ENCODE measurements at places on chromosomes 4 and X.

DNA sequence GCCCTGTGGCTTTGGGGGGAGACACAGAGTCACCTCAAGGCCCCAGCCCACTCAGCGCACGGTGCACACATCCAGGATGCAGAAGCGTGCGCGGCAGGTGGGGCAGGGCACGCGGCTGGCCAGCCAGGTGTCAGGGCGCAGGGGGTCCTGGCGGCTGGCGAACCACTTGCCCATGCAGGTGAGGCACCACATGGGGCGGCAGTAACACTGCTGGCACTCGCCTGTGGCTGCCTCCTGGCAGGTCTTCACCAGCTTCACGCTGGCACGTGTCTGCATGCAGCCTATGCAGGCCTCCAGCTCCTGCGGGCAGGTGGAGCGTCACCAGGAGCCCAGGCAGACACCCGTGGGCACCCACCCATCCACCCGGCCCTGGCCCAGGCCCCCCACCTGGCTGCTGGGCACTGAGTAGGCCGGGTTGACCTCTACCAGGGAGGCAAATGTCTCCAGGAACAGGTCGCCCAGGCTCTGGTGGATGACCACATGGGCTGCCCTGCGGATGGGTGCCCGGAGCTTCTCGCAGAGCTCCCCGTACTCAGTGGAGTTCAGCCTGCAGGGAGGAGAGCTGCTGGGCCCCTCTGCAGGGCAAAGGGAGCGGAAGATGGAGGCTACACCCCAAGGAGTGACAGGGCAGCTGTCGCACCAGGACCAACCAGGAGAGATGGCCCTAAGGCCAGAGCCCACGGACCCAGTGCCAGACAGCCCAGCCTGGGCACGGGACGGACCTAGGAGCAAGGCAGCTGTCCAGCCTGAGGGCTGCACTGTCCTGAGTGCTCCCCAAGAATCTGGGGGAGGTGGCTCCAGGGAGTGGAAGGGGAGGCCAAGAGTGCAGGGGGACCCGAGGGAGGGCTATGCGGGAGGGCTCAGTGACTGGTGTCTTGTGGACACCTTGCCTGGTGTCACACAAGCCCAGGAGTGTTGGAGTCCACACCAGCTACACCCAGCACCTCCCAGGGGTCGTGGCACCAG is 3.7 kb downstream of the TMEM129 start:
- peak; percentile 87 for DNase-seq

- DNase-seq, result no peak
These were observed 36.5 kb downstream of the SH3RF1 start for GRCh38 chr4:169234137-169234855.

GRCh38 chr4:68373513-68373912 is 23.6 kb upstream of the YTHDC1 start:
- no peak for DNase-seq

DNA sequence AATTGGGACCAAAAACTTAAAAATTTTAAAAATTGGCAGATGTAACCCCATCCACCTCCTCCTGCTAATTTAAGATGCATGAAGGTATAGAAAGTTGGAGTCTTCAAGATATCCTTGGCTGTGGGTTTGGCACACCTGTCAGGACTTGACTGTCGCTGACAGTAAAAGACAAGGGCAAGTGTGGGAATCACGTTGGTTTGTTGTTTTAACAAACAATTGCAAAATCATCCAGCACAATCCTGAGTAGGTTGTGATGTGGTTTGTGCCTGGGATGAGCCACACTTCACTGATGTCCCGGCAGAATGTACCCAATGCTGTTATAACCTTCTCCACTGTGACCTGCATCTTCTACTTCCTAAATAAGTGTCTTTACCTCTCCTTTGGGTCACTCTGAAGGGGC is 24.0 kb downstream of the HOPX start:
- DNase-seq, result no peak

DNA sequence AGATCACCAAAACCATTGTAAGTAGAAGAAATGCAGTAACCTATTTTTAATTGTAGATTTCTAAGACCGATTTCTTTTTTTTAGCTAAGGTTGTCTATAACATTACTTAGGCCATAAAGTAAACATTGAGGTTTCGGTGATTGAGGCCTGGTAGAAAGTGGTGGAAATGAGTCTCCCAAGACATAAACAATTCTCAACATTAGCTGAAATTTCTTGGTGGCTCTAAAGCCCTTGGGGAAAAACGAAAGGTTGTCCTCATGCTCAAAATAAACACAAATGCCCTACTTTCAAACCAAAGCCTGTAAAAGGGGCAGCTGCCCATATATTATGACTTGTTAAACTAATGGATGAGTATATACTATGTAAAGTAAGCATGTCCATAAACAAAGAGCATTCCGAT is 98.8 kb downstream of the SCFD2 start:
- DNase-seq, result no peak

GRCh38 chr4:53583513-53583912 is 7.8 kb downstream of the LNX1 start:
- DNase-seq, result no peak

GRCh38 chrX:68146054-68146453 is 287.2 kb downstream of the OPHN1 start:
- DNase-seq, result no peak

- DNase-seq, result no peak
These were observed 52.9 kb downstream of the CRLF2 start for GRCh38 chrX:1159548-1159947.

GRCh38 chr4:1302159-1302558 is 12.5 kb downstream of the MAEA start:
- DNase-seq, result no peak

DNA sequence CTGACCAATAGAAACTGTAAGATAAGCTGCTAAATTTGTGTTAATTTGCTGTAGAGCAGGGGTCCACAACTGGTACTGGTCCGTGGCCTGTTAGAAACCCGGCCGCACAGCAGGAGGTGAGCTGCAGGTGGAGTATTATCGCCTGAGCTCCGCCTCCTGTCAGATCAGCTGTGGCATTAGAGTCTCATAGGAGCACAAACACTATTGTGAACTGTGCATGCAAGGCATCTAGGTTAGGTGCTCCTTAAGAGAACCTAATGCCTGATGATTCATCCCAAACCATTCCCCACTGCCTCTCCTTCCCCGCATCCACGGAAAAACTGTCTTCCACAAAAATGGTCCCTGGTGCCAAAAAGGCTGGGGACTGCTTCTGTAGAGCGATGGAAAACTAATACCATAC is 19.7 kb downstream of the FBXW7 start:
- DNase-seq, result no peak

DNA sequence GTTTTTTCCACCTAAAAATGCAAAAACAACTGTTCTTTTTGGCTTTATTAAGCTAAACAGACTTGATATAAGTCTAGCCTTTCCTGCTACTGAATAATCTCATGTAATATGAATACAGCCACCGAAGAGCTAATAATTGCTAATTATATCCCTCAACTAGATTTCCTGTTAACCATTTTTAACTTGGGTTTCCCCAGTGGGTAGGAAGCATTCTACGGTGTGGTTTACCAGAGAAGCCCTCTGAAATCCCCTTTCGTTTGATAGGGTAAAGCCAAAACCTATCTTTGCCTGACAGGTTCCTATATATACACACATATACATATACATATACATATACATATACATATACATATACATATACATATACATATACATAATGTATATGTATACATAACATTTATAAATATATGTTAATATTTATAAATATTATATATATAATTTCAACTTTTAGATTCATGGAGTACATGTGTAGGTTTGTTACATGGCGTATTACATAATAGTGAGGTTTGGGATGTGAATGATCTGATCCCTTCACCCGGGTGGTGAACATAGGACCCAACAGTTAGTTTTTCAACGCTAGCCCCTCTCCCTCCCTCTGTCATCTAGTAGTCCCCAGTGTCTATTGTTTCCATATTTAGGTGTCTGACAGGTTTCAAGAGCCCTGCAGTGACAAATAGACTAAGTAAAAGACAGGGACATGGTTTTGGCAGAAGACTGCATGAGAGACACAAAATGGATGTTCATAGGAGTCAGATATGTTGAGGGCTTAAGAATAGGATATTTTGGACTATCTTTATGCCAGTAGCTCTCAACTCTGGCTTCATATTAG is 62.4 kb downstream of the ATXN3L start:
- DNase-seq, result no peak

DNA sequence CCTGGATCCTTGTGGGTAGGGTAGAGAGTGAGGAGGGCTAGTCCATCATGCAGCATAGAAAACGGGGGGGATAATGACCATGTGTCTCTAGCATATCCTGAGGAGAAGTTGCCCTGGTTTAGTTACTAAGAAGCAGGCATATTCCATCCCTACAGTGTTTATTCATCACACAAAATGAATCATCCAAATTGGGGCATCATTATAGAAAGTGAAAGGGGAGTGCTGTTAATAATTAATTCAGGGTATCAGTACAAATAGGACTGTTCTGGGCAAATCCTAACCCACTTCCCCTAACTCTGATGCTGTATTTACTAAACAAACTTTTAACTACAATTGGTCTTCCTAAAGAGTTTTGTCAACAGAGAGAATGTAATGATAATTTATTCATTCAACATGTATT is 281.1 kb upstream of the ARX start:
- no peak for DNase-seq

- no peak for DNase-seq
These were observed 70.1 kb upstream of the ENPP6 start for GRCh38 chr4:184287697-184288255.

DNA sequence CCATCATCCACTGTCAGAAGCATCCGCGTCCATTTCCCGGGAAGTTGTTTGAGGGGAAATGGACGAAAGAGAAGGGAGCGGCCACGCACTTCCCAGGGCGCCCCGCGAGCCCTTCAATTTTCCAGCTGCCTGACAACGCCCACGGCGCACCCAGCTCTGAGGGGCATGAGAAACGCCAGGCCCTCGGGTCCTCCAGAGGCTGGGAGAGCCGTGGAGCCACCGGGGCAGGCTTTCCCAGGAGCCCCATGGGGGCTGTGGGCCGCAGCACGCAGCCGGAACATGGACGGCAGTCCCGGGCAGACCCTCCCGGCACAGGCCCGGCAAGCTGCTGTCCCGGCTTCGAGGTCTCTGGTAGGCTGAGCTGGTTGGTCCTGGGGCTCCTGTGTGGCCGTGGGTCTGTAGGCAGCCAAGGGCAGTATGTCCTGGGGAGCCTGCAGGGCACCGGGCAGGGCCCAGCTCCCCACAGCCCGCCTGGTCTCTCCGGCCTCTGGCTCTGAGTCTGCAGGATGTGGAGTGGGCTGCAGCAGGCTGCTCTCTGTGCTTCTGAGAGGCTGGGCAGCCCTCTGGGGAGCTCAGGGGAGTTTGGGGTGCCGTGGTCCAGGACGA is 115.2 kb downstream of the FAM53A start:
- no peak for DNase-seq

GRCh38 chr4:47536966-47537365 is 51.9 kb downstream of the ATP10D start:
- no peak for DNase-seq

- DNase-seq, result no peak
These were observed 195.9 kb downstream of the KDR start for GRCh38 chr4:54929459-54929858.

- no peak for DNase-seq
These were observed 132.6 kb downstream of the TBL1X start for GRCh38 chrX:9597361-9598035.

GRCh38 chrX:24301806-24302205 is 12.1 kb downstream of the SUPT20HL2 start:
- no peak for DNase-seq

DNA sequence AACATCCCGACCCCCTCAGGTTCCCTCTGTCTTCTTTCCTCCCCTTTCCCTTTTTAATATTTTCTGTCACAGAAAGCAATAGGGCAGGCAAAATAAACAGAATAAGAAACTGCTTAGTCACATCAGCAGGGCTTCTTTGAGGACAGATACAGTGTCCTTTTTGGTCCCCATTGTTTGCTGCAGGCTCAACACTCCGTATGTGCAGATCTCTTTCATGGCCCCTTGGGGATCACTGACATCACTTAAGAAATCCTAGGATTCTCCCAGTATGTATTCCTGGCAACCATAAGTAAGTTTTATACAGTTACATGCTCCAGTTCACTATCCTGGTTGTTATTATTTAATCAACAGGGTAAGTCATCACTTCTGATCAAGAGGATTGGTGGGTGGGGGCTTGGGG is 448.0 kb downstream of the NKX6-1 start:
- DNase-seq, result no peak

DNA sequence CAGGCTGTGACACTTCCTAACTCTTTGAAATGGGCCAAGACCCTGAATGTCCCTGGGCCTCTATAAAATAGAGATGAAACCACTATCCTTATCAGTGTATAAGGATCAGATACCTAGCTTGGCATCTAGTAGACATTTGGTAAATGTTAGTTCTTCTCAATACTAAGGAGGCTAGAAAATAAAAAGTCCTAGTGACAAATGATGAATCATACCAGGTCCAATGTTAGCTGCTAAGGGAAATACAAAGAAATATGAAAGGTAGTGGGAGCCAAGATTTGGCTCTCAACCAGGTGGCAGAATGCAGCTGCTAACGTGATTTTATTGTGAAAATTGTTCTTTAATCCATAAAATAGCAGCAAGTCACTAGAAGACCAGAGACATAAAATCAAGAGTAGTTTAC is 19.8 kb upstream of the PPARGC1A start:
- DNase-seq, result no peak

GRCh38 chr4:84481860-84482245 is 17.2 kb downstream of the NKX6-1 start:
- no peak for DNase-seq

DNA sequence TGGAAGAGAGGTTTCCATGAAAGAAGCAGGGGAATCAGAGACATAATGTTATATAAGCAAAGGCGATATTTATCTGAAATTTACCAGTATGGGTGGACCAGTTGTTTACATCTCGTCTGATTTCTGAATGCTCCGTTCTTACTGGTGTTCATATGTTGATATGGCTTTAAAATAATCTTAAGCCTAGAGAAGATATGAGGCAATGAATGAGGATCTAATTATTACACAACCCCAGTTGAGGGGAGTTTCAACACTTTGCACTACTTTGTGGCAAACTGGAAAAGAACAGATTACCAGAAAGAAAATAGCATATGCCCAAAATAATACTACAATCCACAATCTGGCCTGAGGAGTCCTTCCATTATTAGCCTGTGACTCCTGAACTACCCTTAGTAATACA is 263.3 kb upstream of the MAGEB2 start:
- no peak for DNase-seq

GRCh38 chrX:37755025-37755424 is 24.8 kb upstream of the CYBB start:
- no peak for DNase-seq

- DNase-seq, result no peak
These were observed 5.2 kb downstream of the MAEA start for GRCh38 chr4:1294891-1295290.

Measured in COR-L47 (cell line).